ENCODE measurements at places on chromosomes 13 and 19.

DNA sequence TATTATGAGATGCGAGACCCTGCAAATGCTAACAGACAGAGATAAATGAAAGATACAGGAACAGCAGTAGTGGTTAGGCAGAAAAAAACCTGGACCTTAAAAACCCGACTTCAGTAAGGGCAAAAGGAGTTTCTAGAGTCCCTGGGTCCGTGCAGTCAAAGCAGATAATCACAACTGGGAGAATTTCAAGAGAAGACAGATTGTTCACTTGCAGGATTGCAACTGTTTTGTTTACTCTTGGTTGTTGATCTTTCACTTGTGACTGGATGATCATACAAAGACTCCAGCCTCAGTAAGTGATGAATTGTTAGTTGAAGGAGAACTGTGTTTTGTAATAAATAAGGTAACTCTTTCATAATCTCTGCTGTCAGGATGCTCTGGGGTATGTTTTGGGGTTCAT lies 135.1 kb downstream of the GPC6 start:
- no peak for DNase-seq

GRCh38 chr19:38650172-38650775 lies 2.8 kb downstream of the ACTN4 start:
- no peak for DNase-seq

DNA sequence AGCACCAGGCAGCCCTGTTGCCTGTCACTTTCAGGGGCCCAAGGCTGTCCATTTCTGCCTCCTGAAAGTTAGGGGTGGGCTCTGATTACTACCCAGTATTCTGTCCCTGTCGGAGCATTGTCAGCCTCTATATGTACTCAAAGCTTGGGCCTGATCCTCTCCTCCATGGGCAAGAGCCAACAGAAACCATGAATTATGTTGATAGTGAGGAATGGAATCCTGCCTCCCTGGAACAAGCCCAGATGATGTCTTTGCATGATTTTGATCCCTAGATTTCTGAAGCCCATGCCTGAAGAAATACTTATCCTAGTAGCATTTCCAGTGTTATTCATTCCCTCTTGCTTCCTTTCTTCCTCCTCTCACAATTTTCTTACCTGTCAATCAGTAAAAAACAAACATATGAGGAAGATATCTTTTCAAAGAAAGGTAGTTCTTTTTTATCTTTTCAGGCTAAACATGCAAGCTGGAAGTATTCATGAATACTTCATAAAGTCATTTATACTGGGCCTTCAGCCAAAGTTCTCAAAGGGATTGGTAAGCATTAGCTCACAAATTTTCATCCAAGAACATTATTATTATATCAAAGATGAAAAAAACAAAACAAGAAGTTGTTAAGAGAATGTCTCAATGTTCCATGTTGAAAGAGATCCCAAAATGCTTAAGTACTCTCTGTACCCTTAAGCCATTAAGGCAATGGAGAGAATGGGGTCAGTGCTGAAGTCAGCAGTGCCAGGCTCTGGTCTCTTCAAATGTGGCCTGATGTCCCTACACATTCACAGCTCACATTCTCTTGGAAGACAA lies 171.7 kb downstream of the NHLRC3 start:
- no peak for DNase-seq

DNA sequence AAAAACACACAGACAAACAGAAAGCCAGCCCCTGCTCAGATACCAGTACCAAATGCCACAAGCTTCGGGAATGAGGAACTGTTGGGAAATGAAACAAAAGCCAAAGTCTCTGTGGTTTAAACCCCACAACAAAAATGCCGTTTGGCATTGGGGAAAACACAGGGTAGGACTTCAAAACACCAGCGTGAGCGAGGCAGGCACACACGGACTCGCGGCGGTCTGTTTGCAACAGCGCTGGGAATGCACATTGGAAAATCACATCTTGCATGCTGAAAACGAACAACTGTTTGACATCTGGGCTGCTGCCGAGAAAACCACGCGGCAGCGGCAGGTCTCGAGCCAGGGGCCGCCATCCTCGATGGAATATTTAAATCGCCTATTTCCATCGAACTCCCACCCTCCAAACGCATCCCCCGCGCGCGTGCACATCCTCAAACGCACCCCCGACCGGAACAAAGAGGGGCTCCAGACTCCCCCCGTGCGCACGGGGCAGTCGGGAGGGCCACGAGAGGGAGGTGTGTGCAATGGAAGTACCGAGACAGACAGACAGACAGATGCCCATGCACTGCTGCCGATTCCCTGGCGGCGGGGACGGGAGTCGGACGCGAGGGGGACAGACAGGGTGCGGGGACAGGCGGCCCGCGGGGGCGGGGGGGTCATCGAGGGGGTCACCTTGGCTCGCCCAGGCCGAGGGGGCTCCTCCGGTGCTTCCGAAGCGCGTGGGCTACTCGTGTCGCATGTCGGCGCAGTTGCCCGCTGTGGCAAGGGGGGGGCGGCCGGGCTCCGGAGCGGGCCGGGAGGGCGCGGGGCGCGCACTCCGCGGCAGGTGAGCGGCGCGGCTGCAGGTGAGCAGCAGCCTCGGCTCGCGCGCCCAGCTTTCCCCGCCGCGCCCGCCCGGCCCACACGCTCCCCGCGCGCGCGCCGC lies at the start of gene GPR12:
TSS of gene GPR12 (minus strand) at position 880 of the 925 bp plus-strand sequence. CDS start 959 bp downstream, outside the sequence.
- peak; percentile 82 for DNase-seq

- DNase-seq, result no peak
Measured at GRCh38 chr19:3778104-3778867, 6.3 kb upstream of the RAX2 start.

GRCh38 chr19:18542941-18543813 lies at the start of gene FKBP8:
Gene FKBP8 (minus strand): TSS chr19:18543573. CDS start chr19:18541970, 1,603 bp downstream.
- peak; percentile 55 for DNase-seq

DNA sequence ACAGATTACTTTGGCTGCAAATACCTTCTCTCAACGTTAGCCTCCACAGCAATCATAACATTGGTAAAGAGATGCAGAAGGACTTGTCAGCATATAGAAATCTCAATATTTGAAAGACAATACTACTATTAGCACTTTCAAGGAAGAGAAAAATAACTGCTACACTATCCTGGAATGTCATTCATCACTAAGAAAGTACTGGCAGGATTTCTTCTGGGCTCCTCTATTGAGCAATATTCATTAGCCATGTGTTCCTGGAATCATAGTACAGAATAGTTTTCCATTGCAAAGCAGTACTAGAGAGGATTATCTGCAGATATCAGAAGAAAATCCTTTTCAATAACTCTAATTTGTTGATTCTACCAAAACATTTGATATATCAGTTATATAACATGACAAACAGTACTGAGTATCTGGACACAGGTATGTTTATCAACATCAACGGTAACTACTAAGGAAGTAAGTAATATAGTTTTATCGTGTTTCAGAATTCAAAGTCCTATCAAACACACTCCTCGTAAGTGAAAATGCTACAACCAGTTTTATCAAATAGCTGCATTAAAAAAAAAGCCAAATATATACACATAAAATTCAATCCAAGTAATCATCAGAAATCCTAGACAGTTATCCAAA lies 27.3 kb downstream of the INTS6 start:
- DNase-seq, result no peak

- no peak for DNase-seq
Measured at GRCh38 chr13:33727297-33728083, 90.5 kb upstream of the RFC3 start.

- DNase-seq, result peak; percentile 54
Measured at GRCh38 chr19:29715701-29716581, 880 bp upstream of the C19orf12 start.

DNA sequence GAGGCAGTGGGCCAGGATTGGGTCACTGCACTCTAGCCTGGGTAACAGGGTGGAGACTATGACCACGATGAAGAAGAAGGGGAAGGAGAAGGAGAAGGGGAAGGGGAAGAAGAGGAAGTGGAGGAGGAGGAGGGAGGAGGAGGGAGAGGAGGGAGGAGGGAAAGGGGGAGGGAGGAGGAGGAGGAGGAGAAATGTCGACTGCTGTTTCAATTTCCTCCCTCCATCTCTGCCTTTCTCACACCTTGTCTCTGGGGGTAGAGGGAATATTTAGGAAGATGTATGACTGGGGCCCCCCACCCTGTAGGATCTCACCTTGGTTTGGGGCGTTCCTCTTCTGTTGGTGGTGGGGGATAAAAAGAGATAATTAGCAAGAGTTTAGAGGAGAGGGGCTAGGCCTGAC lies 3.8 kb downstream of the TNNT1 start:
- no peak for DNase-seq

DNA sequence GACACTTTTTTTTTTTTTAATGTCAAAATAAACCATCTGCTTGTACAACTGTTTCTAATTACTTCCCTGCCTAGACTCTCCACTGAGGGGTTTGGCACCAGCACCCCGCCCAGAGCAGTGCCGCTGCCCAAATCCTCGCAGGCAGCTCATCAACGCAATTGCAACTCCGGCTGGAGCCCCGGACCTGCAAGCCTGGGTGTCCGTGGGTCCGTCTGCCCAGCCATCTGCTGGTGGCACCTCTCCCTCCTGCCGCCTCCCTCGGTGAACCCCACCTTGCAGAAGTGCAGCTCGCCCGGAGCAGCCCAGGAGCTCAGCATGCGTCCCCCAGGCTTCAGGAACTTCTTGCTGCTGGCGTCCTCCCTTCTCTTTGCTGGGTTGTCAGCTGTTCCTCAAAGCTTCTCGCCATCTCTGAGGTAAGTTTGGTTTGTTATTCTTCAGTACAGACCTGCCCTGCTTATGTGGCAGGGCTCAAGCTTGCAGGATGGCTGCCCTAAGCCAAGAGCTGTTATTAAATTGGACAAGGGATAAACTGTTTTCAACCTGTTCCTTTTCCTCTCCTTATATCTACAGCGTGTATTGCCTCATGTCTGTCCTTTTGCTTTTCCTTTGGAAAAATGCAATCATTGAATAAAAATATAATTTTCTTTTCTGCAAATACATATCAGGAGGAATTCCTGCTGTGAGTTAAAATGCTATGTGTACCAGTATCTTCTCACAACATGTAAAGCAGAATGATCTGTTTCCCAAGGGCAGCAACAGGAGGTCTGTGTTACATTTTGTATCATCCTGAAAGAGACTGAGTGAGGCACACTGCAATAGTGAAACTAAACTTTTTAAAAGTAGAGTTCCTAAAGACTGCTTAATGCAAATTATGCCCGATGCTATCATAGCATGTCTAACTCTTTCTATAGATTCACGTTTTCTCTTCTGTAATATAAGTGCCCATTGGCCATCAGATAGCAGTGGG lies at the start of gene ITGBL1:
TSS of gene ITGBL1 (plus strand) at position 157 of the 967 bp plus-strand sequence. CDS start at position 316, 159 bp downstream.
- no peak for DNase-seq

DNA sequence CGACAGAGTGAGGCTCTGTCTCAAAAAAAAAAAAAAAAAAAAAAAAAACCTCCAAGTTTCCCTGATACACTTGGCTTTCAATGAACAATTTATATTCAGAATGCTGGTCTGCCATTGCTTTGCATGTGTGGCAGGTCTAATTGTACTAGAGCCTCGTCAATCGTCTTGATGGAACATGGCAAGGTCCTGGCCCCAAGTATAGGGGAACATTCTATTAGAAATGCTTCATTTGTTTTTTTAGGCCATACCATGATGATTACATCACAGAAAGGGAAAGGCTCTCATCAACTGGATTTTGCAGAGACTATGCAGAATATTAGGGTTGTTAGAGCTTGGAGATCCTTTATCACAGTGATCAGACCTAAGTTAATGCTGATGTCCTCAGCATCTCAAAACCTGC lies 28.0 kb downstream of the SPRY2 start:
- DNase-seq, result no peak

DNA sequence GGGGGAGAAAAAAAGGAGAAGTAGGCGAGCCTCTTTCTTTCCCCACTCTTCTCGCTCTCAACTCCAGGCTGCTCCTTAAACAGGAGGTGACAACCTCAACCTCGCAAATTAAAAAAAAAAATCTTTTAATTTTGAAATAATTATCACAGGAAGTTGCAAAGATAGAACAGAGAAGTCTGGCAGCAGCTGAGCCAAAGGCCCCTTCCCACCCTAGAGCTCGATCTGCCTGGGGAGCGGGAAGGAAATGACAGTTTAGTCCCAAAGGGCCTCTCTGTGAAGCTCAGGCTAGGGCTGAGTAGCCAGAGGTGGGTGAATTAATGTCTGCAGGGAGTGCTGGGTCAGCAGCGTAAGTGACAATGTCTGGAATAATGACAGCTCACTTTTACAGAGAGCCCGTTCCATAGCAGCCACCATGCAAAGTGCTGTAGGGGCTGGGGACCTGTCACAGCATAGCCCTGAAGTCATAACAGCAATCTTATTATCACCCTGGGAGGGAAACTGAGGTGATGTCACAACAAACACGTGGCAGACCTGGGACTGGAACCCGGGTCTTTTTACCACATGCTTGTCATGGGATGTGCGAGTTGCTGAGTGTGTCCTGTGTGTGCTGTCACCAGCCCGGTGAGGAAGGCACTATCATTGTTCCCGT lies 8.8 kb upstream of the CD22 start:
- no peak for DNase-seq

Measured in NCI-H526 (cell line).